ENCODE measurements at places on chromosomes 16 and 17.

GRCh38 chr16:90020838-90021382, 1.7 kb upstream of the DBNDD1 start:
- DNase-seq, result no peak

DNA sequence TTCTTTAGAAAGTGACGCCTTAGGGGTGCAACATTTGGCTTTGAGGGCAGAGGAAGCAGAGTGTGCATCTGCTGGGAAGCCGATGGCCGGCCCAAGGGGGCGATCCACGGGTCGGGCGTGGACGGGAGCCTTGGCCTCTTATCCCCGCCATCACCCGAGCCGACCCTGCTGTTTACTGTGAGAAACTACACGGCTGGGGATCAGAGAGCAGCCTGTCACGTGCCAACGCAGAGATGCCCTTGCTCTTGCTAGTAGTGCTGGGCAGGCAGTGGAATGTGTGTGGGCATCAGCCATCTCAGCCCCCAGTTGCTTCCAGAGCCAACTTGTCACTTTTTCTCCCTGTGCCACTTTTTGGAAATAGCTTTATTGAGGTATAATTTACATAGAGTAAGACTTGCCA, 26.7 kb upstream of the ITGB4 start:
- no peak for DNase-seq

DNA sequence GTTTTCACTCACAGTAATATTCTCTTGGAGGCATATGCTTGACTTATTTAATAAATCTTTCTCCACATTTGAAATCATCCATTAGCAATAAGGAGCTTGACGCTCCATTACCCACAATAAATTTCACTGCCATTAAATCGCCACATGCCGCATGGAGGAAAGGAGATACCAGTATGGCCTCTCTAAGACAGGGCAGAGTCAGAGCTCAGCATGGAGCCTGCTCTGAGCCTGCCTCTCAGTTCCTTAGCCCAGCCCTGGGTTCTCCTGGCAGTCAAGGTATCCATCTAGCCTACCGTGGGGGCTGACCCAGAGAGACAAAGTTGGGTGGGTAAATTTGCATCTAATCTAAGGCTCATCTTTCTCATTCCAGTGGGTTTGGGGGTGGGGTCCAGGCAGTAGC, 80.3 kb upstream of the CES5A start:
- no peak for DNase-seq

DNA sequence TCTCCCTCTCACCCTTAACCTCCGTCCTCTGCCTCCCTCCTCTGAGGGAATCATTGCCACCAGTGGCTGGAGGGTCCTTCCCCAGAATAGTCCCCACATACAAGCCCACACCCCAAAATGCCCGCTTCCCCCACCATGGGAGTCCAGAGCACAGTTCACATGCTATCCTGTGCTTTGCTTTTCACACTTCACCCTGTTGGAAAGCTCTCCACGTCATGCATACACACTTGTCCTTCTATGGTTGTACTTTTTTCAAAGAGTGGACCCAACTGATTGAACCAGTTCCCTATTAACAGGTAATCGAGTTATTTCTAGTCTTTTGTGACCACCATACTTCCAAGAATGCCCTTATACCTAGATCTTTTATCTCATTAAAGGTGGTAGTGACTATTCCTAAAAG, 23.8 kb upstream of the KIFC3 start:
- no peak for DNase-seq

GRCh38 chr16:17252064-17252463, 218.7 kb downstream of the XYLT1 start:
- DNase-seq, result no peak

DNA sequence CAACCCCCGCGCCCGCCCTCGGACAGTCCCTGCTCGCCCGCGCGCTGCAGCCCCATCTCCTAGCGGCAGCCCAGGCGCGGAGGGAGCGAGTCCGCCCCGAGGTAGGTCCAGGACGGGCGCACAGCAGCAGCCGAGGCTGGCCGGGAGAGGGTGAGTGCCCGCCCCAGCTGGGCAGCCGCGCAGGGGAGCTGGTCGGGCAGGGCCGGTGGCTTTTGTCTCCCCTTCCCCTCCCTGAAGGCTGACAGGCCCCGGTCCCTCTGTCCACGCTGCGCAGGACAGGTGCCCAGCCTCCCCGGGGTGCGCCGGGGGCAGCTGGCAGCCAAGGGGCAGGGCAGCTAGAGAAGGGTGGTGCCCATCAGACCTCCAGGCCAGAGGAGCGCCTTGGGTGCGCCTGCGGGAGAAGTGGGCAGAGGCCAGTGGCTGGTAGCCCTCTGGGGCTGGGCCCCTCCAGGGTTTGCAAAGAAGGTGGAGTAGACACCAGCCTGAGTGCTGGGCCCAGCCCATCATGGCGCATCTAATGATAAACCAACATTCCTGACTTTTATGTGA, 278 bp downstream of the ITGB4 start:
- DNase-seq, result no peak

GRCh38 chr17:5843366-5844026, 226.7 kb upstream of the WSCD1 start:
- DNase-seq, result no peak

DNA sequence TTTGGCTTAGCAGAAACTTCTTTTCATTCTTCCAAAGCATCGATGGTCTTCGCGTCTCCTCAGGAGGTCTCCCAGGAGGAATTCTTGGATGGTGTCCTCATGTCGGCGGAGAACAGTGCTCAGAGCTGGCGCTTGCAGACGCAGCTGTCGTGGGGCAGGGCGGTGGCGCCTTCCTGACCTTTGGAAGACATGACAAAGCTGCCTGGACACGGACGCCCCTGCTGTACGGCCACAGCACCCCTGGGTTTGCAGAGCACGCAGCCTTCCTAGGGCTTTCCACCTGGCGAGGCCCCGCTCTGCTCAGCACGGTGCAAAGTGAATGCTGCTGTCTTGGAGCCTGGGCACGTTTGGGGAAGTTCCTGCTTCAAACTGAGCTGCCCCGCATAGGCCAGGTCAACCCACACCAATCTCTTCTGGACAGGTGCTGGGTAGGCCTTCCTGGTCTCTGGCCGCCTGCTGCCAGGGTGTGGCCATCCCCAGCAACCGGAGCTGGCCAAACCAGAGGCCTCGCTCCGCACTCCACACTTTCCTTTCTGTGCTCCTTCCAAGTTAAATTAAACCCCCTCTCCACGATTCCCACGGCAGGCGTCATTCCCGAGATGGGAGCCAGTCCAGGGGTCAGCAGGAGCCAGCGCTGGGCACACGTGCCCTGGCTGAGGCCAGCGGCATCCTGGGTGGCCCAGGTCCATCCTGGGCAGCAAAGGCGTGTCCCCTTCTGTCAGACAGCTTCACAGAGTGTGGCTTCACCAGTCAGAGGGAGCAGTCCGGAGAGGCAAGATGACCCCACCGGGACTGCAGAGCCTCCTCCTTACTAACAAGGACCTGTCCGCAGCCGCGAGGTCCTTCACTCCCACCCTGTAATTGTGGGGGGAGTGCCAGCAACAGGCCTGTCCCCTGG, 15.0 kb upstream of the KREMEN2 start:
- DNase-seq, result peak; percentile 19

- no peak for DNase-seq
Observed at GRCh38 chr17:151886-152859, 14.8 kb downstream of the SCGB1C2 start.

DNA sequence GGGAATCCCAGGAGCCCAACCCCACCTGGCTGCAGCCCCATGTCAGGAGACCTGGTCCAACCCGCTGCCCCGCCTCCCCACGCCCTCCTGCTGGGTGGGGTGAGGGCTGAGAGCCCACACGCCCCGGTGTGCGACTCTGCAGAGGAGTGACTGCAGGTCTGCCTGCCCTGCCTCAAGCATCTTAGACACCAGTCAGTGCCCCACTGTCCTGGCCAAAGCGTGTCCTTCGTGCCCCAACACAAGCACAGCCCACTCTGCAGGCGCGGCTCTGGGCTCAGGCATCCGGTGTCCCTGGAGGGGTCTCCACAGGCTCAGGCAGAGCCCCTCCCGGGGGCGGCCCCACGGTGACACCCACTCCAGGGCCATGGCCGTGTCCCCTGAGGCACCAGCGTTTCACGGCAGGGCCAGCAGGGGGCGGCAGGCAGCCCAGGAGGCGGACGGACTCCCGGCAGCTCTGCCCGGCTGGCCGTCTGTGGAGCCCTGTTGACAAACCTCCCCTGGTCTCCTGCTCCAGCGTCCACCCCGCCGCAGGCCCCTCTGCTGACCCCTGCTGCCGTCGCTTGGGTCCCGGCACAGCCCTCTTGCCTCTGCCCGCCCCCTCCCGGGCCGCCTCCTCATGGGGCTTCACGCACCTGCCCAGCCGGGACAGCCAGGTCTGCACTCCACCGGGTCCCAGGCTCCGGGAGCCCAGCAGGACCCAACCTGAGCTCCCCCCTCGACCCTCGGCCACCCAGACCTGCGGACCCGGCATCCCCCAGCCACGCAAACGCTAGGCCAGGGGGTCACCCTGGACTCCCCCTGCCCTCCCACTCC, 8.6 kb upstream of the UBE2I start:
- DNase-seq, result peak; percentile 69

DNA sequence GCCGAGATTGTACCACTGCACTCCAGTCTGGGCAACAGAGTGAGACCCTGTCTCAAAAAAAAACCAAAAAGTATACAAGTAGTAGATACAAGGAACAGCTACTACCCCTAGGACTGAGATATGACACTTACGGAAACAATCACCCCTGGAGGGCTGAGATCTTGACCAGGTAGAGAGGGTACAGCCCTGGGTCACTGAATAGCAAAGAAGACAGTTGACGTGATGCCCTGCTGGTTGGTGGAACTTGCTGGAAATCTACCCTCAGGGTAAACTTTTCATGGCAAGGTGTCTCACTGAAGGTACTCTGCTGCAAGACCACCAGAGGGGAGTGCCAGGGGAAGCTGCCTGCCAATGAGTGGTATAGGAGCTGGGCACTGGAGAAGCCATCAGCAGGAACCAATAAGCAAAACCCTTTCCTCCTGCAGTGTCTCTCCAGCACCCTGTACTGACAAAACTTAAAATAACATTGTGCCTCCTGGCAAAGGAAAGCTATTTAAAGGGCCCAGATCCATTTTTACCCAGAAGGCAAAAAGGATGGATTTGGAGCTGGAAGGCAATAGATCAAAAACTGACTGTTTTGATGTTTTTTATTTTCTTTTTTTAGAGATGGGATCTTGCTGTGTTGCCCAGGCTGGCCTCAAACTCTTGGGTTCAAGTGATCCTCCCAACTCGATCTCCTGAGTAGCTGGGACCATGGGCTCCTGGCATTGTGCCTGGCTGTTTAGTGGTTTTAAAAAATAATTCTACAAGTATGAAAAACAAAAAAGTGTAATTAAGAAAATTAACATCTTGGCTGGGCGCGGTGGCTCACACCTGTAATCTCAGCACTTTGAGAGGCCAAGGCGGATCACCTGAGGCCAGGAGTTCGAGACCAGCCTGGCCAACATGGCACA, 11.3 kb upstream of the PDXDC1 start:
- DNase-seq, result no peak

GRCh38 chr17:4043862-4044261, 79.6 kb upstream of the ATP2A3 start:
- peak; percentile 60 for DNase-seq

DNA sequence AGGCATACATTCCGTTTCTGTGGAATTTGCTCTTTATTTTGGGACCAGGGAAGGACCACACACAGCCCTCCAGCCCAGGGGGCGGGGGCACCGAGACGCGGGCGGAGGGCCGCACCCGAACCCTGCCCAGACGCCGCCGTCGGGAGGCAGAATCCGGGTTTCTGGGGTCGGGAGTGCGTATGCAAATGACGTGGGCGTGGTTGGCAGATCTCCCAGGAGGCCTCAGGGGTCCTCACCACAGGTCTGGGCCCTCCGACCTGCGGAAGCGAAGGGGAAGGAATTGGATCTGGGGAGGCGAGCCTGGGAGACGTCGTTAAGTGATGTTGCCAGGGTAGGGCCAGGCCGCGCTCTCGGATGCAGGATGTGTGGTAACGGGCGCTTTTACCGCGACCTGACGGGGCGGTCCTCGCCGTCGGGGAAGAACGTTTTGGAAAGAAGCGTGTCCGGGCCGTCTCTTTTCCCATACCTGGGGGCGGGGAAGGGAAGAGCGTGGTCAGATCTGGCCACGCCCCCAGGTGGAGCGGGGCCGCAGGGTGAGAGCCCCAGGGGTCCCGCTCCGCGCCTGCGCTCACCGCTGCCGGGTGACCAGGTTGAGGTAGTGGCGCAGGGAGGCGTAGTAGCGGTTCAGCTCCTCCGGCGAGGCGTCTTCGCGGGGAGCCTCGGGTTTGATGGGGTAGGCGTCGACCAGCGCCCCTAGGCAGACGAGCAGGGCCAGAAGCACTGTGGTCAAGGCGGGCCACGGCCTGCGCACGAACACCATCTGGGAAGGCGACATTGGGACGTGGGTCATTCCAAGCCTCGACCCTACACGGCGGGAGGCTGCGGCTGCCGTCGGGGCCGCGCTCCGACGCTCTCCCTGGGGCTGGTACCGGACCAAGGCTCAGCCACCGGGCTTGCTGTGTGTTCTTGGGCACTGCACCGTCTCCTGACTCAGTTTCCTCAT, 745 bp downstream of the PYY start:
- DNase-seq, result no peak

GRCh38 chr17:47636273-47637030, 13.3 kb upstream of the KPNB1 start:
- no peak for DNase-seq

DNA sequence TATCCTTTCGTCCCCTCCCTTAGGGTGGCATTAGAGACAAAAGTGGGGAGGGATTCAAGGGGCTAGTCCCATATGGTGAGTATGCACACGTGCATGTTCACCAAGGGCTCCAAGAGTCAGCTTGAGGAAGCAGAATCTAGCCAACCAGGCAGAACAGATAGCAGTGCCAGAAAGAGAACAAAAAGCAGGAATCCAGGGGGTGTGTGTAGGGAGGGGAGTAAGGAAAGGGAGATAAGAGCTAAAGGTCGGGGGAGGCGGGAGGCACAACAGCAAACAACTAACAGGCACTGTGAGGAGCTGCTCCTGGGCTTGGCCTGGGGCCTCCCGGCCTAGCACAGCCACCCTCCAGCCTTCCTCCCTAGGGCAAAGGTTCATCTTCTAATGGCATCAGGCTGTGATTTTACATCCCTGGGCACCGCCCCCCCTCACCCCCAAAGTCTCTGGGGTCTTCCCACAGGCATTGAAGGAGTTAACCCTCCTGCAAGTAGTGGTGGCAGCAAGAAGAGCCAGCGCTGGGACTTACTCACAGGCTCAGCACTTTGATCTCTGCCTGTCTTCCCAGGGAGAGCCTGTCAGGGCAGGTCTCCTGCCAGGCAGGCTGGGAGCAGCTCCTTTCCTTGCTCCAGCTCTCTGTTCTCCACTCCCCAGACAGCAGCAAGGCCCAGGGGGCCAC, 12.4 kb upstream of the SUPT4H1 start:
- DNase-seq, result no peak

- DNase-seq, result no peak
Observed at GRCh38 chr17:28597606-28598383, 1.0 kb downstream of the SPAG5 start.

- DNase-seq, result no peak
Observed at GRCh38 chr17:53707566-53707965, 115.2 kb upstream of the KIF2B start.
